Effector memory CD4-positive, alpha-beta T cell (primary cell): ENCODE measurements at places on chromosomes 2 and 18.
A peak's percentile ranks its signal among the peaks of the same experiment; 100 is the strongest.

- no peak for DNase-seq
These were observed 402.6 kb downstream of the NBAS start for GRCh38 chr2:15158532-15158931.

GRCh38 chr2:159706385-159706980 is 5.8 kb upstream of the MARCHF7 start:
- no peak for DNase-seq

- no peak for DNase-seq
These were observed 76.7 kb upstream of the PKDCC start for GRCh38 chr2:41970988-41971660.

GRCh38 chr2:129212299-129212958 is 767.0 kb upstream of the RAB6C start:
- DNase-seq, result no peak

DNA sequence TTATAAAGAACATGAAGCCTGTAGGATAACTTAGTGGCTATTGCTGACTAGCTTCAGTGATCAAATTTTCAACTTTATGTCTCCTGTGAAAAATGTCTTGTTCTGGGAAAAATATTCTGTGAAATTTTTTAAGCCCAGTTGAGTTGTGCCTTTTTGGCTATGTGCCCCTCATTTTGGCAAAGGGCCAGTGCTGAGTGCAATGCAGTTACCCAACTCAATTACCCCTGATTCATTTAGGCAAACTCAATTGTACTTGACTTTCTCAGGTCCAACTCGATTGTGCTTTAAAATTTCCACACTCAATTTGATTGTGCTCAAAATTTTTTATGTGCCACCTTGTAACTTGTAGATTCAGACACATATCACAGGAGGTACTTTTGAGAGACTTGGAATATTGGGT is 548.8 kb upstream of the NRP2 start:
- no peak for DNase-seq

DNA sequence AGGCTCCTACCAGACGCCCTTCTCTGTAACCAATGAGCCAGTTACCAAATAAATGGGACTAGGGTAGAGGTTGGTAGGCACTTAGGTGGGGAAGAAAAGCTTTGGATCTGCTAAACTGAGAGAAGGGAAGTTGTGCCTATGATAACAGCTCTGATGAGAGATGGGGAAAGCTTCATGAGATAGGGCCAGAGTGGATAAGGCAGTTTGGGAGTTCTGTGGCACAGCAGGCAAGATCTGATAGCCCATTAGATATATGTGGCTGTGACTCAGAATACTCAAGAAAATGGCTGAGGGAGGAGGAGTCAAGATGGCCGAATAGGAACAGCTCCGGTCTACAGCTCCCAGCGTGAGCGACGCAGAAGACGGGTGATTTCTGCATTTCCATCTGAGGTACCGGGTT is 99.8 kb downstream of the PDE11A start:
- DNase-seq, result no peak

DNA sequence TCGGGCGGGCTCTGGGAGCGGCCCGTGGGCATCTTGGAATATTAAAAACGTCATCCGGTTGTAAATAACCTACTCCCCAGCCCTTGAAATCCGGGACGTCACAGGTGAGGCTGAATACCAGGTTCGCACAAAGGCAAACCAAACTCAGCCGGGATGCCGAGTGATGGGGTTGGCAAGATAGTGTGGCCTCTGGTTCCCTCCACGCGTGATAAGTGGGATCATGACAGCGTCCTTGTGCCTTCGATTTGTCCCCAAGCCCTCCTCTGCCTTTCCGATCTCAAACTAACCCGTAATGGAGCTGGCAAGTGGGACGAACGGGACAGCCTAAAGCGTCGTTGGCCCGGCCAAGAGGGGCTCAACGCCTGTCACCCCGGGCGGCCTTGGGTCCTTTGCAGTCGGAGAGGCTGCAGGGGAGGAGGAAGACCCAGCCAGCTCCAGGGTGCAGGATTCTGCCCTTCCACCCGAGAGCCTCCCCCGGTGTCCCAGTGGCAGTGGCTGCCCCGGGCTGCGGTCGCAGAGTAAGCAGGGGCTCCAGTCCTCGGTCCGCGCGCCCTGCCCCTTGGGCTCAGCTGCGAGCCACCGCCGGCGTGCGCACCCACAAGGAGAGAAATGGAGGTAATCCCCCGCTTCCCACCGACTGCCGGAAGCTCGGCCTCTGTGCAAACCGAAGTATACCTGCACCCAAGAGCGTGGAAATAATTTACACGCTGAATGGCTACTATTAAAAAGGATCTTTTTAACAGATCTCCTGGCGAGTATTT is 13.4 kb upstream of the PAX3 start:
- DNase-seq, result no peak

GRCh38 chr18:44579028-44579702 is 101.5 kb upstream of the SETBP1 start:
- DNase-seq, result no peak

DNA sequence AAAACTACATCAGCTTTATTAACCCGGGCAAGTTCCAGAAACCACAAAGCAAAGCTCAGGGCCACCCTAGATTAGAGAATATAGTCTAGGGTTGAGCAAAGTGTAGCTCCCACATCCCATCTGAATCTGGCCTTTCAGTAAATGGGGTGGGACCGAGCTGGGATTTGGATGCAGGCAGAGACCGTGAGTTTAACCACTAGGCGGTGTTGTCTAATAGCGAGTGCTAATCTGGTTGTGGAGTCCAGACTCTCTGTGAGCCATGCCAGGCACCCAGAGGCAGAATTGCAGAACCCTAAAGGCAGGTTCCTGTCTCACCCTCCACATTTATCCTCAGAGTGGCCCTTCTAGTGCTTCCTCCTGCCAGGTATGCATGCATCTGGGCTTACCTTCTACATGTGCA is 435.9 kb downstream of the TSN start:
- no peak for DNase-seq

DNA sequence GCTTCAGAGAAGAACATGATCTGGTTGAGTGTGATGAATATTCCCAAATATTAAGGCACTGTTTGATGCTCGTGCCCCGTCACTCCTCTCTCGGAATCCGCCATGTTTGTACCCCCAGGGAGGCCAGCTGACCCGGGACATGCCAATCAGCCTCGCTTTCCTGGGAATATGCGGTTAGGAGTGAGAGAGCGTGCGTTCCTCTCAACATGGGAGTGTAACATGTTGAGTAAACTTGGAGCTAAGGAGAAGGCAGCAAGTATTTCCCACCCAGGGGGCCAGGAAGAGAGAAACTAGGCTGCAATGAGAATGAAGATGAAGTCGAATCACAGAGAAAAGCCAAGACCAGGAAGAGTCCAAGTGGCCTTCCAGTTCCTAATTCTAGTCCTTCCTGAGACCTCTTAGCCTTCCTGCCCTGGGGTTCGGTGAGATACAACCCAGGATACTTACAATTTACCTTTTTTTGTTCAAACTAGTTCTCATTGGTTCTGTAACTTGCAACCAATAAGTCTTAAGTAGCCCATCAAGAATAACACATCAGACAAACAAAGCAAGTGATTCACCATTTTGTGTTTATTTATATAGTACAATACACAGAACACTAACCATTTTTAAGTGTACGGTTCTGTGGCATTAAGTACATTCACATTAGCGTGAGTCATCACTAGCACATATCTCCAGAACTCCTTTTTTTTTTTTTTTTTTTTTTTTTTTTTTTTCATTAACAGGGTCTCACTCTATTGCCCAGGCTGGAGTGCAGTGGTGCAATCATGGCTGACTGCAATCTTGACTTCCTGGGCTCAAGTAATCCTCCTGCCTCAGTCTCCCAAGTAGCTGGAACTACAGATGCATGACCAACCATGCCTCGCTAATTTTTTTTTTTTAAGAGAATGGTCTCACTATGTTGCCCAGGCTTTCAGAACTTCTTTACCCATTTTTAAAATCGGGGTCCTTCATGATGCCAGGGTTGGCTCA is 36.4 kb upstream of the SLC1A4 start:
- no peak for DNase-seq

GRCh38 chr2:226423498-226423960 is 376.1 kb downstream of the IRS1 start:
- DNase-seq, result peak; percentile 17

DNA sequence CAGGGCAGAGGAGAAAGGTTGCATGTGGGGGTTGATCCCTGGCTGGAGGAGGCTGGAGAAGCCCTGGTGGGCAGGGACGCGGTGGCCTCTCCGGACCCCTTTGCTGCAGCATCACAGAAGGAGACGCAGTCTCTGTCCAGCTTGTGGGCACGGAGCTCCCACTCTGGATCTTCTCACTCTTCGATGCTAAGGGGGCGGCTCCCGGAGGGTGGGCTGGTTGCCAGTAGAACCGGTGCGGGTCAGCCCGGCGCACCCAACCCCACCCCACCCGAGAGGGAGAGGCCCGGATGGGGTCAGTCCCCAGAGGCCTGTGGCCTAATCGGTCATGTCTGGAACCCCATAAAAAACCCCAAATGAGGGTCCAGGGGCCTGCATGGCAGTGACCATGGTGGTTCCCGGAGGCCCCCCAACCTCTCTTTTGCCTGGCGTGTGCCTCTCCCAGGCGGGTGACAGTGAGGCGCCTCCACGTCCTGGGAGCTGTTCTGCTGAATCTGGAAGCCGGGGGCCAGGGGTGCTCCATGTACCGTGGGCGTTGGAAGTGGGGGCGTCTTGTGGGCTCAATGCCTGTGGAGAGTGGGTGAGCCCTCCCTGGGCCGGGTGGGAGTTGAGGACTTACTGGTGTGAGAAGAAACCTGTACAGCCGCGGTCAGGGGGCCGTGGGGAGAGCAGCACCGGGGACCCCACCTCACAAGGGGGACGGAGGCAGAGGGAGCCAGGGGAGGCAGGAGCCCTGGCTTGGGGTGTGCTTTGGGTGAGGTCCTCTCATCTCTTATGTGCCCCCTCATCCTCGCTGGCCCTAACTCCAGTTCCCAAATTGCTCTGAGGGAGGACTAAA is 79.6 kb downstream of the RTP5 start:
- no peak for DNase-seq

- no peak for DNase-seq
These were observed 51.8 kb downstream of the LIPG start for GRCh38 chr18:49613641-49614151.

GRCh38 chr2:181170256-181170655 is 189.9 kb downstream of the UBE2E3 start:
- DNase-seq, result no peak

- DNase-seq, result no peak
These were observed 103.8 kb upstream of the ST3GAL5 start for GRCh38 chr2:85992611-85993010.
